ENCODE measurements at places on chromosomes 3 and 15.
A peak's percentile ranks its signal among the peaks of the same experiment; 100 is the strongest.

- DNase-seq: no peak
Measured at GRCh38 chr15:57538265-57538529, 53.5 kb upstream of the MYZAP start.

GRCh38 chr15:70576696-70577095, 186.7 kb downstream of the UACA start:
- no peak for DNase-seq

DNA sequence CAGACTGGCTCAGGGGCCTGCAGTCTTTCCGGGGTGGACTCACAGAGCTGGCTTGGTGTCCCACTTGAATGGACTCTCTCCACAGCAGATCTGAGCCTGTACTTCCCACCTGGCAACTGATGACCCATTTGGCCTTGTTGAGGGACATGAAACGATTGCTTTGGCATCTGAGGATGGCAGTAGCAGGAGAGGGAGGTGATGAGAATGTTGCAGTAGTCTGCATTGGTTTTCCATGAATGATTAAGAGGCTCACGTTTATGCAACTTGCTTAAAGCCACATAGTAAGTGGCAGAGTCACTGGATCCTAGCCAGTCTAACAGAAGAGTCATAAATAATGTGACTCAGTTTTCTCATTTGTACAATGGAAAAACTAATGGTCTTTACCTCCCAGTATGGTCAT, 21.9 kb downstream of the IL20RB start:
- no peak for DNase-seq

DNA sequence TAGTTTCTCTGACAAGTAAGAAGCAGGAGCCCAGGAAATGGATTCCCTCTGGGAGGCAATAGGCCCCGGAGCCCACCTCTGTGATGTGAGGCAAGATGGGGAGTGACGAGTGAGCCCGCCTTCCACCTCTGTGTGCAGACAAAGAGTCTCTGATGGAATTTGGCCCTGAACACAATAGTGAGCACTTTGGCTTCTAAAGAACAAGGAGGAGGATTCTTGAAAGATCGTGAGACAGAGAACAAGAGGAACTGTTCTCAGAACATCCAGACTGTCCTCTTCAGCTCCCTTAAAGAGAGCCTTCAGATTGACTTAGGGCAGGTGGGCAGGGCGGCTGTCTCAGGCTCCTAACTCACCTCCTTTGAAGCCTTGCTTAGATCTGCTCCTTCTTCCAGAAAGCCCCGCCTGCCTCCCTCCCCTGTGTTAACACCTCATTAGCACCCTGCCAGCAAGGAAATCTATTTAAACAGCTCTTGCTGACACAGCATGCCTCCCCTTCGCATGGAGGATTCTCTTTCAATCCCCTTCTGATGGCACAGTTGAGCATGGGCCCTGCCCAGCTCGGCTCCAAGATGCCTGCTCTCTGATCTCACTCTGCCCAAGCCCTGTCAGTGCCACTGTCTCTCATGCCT, 430.3 kb downstream of the NTRK3 start:
- DNase-seq: no peak

DNA sequence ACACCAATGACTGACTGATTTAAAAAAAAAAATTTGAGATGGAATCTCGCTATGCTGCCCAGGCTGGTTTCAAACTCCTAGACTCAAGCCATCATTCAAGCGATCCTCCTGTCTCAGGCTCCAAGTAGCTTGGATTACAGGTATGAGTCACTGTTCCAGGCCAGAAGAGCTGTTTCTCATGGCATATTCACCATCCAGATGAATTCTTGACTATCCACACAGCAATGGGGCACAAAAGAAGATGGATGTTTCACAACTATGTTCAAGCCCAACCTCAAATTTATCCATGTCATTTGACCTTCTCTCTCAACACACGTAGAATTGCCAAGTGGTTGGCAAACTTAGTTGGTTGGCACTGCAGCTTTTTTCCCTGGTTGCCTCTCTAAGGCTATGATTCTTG, 40.6 kb downstream of the PRICKLE2 start:
- DNase-seq: no peak

DNA sequence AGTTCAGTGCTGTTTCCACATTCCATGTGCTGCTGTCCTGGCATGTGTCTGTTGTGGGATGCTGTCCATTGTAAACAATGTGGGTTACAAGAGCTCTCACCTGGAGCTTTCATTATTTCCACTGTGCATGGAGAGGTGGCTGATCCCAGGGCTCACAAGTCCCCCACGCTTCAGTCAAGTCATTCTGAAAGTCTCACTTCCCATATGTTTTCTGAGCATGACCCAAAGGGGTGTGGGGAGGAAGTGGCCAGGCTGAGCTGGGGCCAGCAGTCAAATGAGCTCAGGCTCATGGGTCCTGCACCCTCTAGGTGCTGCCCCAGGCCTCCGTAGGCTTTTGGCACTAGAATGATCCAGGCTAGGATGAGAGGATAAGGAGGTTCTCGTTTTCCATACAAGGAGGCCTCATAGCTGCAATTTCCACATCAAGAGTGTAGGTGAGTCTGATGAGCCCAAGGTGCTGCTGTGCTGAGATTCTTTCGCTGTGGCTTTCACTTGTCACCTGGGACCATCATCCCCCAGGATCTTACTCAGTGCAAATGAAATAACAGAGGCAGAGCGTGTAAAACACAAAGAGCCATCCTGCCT, 22.0 kb downstream of the STARD5 start:
- DNase-seq: peak; percentile 90

DNA sequence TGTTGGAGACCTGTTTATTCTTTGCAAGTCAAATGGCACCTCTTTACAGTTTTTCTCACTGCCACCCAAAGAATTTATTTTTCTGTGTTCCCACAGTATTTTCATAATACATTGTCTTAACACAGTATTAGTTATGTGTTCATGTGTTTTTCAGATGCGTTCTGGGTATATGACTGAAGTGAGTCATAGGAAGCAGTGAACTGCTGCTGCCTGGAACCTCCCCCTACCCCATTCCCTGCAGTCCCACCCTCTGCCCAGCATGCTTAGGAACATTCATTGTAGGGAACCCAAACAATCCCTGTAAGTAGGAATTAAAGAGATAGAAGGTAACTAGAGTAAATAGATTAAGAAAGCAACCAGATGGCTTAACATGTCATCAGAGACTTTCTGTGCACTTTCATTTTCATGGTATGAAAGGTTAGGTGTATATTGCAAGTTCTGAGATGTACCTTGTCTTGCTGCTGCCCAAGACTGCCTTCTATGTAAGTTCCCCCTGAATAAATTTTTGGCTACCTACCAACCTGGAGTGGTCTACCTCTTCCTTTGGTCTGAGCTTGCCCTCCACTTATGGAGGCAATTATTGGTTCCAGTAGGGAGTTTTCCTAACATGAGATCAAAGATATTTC, 21.9 kb upstream of the SQOR start:
- DNase-seq: no peak

DNA sequence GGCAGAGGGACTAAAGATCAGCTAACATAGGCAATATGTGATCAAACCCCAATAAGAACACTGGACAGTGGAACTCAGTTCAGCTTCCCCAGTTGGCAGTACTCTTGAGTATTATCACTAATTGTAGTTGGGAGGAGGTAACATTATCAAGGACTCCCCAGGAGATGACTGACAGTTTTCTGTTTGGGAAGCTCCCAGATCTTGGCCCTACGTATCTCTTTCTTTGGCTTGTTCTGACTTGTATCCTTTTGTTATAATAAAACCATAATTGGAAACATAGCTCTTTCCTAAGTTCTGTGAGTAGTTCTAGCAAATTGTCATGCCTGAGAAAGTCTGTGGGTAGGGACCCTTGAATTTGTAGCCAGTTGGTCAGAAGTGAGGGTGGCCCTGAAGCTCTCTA, 316.4 kb downstream of the ZNF621 start:
- DNase-seq: no peak

- DNase-seq: no peak
Measured at GRCh38 chr15:71357967-71358366, 242.7 kb downstream of the THSD4 start.

DNA sequence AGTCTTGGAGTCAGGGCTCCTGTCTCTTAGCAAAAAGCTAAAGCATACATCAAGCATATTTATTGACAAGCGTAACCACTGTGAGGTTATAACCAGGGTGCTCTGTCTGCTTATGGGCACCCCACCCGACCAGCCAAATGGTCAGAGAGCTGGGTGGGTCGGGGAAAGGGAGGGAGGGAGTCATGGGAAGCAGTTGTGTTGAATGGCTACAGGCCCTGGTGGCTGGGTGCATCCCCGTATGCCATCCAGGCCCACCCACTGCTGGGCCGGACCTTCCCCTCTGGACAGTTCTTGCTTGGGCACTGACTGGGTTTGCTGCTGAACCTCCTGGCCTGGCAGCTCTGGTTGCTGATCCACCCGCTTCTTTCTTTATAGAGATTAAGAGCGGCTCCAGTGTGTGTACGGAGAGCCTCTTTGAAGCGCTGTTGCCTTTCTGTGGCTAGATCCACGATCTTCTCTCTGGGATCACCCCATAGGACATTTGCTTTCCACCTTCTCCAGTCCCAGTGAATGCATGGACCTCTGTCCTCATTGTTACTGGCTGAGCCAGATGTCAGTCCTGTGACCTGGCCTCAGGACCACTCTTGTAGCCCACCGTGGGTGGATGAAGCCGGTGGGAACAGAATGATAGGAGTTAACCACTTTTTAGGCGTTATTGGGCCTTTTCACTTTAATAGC, 59.6 kb downstream of the SMAD3 start:
- DNase-seq: no peak

DNA sequence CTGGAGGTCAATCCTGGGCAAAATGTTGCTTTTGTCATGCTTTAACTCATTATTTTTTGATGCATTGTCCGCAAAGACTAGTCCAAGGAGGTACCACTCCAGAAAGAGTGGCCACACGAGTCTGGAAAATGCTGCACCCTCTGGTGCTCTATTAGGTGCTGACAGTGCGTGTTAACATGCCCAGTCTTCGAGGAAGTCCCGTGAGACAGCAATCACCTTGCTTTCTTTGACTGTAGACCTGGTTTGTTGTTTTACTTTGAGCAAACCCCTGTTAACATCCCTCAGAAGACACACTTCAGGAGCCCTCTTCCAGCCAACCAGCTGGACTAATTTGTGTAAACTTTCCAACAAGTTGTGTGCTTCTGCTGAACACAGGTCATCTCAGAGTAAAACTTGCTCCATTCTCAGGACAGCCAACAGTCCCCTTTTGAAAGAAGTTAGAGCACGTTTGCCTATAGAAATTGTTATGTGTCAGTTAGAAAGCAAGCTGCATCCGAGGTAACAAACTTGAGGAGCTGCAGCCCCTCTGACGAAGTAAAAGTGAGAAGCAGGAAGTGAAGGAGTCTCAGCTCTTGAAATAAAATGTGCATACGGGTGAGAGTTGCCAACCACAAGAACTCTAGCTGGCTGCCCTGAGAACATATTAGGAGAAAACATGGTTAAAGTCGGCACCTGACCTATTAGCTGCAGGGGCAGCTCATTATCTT, 205.0 kb downstream of the LPP start:
- no peak for DNase-seq

- DNase-seq: no peak
Measured at GRCh38 chr3:9158865-9159630, 90.4 kb downstream of the SRGAP3 start.

GRCh38 chr3:123202451-123202850, 708 bp downstream of the SEC22A start:
- DNase-seq: no peak

DNA sequence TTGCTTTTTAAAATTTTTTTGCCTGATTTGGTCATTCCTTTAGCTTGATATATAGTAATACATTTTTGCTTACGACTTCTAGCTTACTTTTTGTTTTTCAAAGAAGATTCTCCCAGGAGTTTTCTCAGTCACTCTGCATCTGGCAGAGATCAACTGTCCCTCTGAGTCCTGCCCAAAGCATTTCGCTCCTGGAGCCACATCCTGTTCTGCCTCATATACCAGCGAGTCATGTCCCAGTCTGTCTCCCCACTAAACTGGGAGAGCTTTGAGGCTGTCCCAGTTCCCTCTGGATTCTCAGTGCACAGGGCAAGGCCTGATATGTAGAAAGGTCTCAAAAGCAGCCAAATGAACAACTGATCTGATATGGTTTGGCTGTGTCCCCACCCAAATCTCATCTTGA, 326.3 kb downstream of the ARRDC4 start:
- no peak for DNase-seq

DNA sequence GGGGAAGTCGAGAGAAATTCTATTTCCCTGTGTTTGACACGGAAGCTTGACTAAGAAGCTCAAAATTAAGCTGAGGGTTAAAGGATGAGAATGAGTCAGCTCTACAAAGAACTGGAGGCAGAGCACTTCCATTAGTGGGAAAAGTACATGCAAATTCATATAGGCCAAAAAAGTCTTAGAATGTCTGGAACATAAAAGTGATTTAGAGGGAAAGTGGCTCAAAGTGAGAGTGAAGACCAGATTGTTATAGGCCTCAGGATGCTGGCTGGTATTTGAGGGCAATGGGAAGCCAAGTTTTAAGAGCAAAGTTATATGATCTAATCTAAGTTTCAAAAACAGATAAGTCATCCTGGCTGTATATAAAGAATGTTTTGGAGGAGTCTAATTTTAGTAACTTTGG, 857.3 kb downstream of the NAALADL2 start:
- no peak for DNase-seq

DNA sequence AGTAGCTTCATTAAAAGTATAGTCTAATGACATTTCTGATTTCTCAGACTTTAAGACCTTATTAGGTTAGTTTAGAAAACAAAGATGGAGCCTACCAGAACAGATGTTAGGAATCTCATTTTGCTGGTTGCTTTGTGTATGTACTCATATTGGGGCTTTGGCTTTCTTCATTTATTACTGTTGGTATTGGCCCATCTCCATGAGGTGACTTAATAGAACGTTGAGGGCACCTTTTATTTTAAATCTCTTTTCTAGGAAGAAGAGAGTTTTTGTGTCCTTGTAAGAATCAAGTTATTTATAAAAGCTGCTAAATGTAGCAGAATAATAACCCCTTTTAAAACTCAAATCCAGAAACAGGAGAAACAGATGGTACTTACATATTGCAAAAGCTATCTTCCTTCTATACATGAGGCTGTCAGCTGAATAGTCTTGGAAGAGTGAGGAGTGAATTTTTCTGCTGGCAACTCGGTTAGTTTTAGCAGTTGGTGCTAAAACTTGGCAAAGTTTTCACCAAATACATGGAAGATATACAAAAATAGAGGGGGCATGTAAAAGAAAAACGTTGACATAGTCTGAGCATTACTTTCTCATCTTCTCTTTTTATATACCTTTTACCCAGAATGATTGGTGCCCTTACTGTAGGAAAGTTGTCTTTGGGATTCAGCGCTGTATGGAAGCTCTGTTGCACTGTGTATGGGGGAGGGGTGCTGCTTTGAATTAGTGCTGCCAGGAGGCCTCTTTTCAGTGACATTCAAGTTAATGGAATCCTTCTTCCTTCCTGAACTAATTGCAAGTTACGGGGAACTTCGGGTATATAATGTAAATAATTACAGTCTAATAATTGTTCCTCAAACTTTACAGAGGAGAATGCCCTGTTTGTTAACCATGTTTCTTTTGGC, 35.8 kb downstream of the CTNNB1 start:
- DNase-seq: no peak

DNA sequence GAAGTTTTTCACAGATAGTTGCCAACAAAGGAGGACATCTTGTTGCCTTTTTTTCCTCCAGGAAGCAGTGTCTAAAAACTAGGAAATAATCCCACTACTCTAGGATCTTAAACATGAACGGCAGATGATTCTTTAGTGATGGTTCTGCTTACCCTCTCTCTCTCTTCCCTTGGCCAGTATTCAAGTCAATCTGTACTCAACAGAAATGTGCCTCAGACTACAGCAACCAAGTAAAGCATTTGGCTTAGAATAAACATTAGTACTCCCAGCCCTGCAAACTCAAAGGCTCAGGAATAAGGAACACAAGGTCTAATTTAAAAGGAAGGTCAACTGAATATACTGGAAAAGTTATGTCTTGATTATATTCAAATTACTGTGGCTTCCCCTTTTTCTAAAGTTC, 8.7 kb downstream of the NPTN start:
- no peak for DNase-seq

GRCh38 chr15:69132977-69133861, 27.2 kb upstream of the GLCE start:
- DNase-seq: peak; percentile 59
